Psoas muscle (tissue), 8 donors: ENCODE measurements at places on chromosomes 13 and 19. TPM values are rescaled to one million over a fixed set of nuclear protein-coding genes. Genes with fewer than 3 reads are reported as not detected.

GRCh38 chr19:41928754-41929535 is 696 bp upstream of the ERFL start:
- no peak for DNase-seq

- DNase-seq, result no peak
Observed at GRCh38 chr13:85286081-85286480, 513.1 kb downstream of the SLITRK6 start.

DNA sequence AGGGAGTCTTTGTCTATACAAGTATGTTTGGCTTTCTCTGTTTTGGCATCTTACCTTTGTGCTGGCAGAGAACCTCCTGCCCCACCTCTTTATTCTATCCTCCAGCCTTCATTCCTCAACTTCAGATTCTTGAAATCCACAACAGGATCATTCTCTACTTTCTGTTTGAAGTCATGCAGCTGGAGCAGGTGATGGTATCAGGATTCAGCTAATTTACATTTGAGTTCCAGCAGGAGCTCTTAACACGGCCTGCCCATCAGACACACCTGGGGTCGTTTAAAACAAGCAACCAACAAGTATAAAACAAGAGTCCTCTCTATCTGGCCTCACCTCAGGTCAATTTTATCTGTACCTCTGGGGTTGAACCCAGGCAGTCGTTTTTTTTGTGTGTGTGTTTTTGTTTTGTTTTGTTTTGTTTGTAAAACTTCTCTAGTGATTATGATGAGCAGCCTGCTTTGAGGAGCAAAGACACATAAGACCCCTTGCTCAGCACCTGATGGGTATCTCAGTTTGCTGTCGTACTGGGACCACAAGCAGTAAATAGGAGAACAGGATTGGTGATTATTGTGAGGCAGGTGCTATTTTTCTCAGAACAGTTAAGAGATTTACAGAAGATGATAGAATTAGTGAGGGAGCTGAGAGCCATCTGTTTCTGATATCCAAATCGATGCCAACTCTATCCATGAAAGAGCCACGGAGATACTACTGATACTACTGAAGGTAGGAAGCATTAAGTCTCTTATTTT is 78.4 kb downstream of the GPC6 start:
- no peak for DNase-seq

DNA sequence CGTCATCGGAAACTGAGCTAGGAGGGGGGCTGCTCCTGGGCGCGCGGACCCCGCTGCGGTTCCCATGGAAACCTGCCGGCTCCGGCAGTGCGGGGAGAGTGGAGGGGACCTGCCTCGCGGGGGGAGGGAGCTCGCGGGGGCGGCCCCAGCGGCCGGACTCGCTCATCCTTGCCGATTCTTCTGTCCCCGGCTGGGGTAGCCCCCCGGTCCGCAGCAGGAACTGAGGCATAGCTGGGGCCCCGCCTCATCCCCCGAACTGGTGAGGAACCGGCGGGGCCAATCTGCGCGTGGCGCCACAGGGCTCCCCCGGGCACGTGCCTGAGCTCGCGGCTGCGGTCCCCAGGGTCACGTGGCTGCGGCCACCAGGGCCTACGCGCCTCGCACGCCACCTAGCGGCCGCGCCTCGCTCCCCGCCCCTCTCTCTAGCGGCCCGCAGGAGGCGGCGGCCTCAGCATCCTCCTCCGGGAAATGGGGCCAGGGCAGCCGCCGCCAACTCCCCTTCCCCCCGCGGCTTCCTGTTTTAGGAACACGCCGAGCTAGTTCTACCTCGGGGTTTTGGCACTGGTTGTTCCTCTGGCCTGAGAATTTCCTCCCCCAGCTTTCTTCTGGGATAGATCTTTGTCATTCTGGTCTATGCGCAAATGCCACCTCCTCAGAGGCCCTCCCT is 1.7 kb upstream of the ELAVL3 start:
- DNase-seq, result peak; percentile 92

GRCh38 chr13:71879129-71879535 is 12.1 kb upstream of the DACH1 start:
- no peak for DNase-seq

ZNF541 gene
- polyA plus RNA-seq, result 0.08 TPM

PSG2 gene
- not detected for polyA plus RNA-seq

- no peak for DNase-seq
Observed at GRCh38 chr19:49701271-49701786, 10.4 kb downstream of the CPT1C start.

PCSK4 gene
- polyA plus RNA-seq, result 0.74 TPM

LILRB2 gene
- 0.42 TPM for polyA plus RNA-seq

DNA sequence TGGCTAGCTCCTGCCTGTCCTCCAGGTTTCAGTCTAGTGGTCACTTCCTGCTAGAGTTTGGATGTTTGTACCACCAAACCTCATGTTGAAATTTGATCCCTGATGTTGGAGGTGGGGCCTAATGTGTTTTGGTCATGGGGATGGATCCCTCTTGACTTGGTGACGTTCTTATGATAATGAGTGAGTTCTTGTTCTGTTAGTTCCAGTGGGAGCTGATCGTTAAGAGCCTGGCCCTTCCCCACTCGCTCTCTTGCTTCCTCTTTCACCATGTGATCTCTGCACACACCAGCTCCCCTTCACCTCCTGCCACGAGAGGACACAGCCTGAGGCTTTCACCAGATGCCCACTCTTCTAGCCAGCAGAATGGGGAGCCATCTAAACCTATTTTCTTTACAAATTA is 86.8 kb upstream of the SCEL start:
- DNase-seq, result no peak

PBX4 gene
- not detected for polyA plus RNA-seq

DNA sequence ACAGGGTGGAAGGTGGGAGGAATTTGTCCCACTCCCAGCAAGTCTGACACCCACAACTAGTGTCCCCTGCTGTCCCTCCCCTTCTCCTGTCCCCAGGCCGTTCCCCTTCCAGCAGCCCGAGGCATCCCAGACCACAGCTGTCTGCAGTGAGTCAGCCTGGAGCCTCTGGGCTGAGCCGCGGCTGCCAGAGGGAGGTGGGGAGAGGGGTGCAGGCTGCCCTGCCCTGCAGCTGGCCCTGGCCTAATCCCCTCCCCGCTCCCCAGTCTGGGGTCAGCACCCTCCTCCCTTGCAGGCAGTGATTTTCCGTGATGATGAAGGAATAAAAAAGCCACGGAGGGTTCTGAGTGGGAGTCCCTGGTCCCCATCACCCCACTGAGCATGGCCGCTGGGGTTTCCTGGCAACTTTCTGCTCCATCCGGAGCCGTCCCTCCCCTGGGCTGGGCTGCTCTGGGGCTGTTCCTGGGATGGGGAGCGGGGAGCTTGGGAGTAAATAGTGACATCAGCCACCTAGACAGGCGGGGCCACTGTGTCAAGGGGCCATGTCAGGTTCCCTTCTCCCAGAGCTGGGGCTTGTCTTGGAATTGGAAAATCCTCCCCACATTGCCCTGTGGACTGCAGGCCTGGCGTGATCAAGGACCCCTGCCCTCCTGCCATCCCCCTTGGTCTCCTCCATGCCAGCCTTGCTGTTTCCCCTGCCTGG is 16.8 kb downstream of the SPC24 start:
- DNase-seq, result peak; percentile 91

GRCh38 chr13:47019977-47020376 is 123.1 kb upstream of the HTR2A start:
- no peak for DNase-seq

MCEMP1 gene
- polyA plus RNA-seq, result 0.35 TPM

GRCh38 chr13:49472186-49472585 is 23.6 kb upstream of the PHF11 start:
- no peak for DNase-seq

- peak; percentile 77 for DNase-seq
Observed at GRCh38 chr19:13804830-13805683, 9.8 kb downstream of the ZSWIM4 start.

NPHS1 gene
- not detected for polyA plus RNA-seq

DNA sequence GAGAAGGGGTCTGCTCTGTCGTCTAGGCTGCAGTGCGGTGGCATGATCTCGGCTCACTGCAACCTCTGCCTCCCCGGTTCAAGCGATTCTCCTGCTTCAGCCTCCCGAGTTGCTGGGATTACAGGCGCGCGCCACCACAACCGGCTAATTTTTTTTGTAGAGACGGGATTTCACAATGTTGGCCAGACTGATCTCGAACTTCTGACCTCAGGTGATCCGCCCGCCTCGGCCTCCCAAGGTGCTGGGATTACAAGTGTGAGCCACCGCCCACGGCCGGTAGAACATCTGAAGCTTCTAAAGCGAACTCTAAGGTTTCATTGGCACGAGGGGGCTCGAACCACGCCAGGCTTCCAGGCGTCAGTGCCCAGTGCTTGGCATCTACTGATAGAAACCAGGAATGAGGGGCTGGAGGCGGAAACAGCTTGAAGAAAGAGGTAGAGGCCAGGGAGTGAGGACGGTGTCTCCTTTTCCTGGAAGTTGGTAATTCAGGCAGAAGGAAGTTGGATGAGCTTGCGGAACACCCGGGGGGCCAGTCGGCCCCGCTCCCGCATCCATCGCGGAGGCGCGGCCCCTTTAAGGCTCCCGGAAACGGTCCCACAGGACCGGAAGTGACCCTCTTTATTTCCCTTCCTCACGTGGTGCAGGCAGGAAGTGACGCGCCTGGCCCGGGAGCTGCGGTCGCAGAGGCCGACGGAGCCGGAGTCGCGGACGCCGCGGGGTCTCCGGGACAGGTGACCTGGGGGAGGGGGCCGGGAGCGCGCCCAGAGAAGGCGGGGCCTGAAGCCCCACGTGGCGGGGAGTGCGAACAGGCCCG is at the start of gene CCDC9:
CCDC9 (plus strand) TSS at position 647 of the 814 bp plus-strand sequence. CDS start 1,876 bp downstream, outside the sequence.
- peak; percentile 99 for DNase-seq

DNA sequence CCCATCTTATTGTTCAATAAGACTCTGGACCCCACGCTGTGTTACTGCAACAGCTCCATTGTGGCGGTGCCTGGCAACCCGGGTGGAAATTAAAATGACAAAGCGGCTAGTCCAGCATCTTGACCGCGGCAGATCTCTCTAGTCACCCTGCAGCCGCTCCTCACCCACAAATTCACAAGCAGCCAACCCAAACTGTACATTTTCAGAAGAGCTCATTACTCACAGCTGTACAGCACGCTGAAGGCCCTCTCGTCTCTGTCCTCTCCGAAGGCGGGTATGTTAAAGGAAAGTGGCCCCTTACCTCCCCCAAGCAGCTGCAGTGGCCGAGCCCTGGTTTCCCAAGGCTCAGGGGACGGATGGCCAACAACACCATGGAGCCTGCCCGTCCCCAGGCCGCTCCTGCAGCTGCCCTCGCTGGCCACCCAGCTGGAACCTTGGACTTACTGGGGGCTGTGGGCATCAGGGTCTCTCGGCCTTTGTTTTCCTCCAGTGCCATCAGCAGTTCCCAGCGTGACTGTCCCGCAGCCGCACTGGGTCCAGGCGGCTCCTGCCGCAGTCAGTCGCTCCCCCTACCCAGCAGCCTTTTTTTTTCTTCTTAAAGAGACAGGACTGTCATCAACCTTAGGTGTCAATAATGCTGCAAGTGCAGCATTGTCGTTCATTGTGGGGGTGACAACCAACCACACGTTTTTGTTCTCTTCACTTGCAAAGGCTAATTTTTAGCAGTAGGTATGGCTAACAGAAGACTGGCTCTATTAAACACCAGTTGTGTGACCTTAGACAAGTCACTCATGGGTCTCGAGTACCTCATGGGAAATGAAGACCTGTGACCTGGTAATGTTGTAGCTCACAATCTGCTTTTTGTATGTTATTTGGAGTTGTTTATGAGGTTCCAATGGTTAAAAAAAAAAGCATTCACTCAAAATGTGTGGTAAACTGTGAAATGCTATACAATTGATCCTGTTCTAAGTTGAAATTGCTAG is at the start of gene SACS:
SACS (minus strand) TSS at position 532 of the 983 bp plus-strand sequence. CDS start 22,463 bp downstream, outside the sequence.
- DNase-seq, result no peak

KCNN1 gene
- polyA plus RNA-seq, result 0.06 TPM

ZNF763 gene
- 0.56 TPM for polyA plus RNA-seq

CD177 gene
- not detected for polyA plus RNA-seq

DNA sequence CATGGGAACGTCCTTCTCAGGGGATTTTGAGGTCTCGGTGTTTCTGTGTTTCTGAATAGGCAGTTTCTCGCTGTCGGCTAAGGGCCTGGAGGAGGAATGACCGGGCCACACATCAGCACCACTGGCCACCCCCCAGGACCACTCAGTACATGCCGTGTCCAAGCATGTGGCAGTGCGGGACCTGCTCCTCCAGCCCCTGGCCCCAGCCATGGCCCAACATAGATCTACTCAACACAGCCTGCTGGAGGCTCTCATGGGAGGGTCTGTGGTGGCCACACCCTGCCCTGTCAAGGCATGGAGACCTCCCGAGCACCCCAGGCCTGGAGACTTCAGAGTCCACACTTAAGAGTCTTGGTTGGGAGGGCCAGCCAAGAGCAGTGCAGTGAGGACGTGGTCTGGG is 17.5 kb downstream of the IZUMO4 start:
- DNase-seq, result no peak
